ENCODE measurements at places on chromosomes 7 and 10.
A peak's percentile ranks its signal among the peaks of the same experiment; 100 is the strongest.

DNA sequence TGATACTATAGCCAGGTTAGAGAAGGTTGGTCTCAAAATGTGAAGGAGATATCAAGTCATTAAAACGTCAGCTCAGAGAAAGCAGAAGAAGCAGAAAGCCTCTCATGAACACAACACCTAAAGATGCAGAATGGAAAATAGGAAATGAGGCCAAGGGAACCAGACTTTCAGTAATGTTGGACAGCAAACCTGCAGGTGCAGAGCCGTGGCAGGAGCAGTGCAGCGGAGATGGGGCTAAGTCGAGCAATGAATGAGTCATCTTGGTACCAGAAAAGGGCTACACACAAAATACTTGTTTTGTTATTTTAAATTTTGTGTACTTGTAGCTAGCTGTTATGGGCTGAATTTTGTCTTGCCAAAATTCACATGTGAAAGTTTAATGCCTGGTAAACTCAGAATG, 479.6 kb upstream of the POM121L12 start:
- DNase-seq = no peak

GRCh38 chr10:18223898-18224297, 83.7 kb downstream of the CACNB2 start:
- no peak for DNase-seq

DNA sequence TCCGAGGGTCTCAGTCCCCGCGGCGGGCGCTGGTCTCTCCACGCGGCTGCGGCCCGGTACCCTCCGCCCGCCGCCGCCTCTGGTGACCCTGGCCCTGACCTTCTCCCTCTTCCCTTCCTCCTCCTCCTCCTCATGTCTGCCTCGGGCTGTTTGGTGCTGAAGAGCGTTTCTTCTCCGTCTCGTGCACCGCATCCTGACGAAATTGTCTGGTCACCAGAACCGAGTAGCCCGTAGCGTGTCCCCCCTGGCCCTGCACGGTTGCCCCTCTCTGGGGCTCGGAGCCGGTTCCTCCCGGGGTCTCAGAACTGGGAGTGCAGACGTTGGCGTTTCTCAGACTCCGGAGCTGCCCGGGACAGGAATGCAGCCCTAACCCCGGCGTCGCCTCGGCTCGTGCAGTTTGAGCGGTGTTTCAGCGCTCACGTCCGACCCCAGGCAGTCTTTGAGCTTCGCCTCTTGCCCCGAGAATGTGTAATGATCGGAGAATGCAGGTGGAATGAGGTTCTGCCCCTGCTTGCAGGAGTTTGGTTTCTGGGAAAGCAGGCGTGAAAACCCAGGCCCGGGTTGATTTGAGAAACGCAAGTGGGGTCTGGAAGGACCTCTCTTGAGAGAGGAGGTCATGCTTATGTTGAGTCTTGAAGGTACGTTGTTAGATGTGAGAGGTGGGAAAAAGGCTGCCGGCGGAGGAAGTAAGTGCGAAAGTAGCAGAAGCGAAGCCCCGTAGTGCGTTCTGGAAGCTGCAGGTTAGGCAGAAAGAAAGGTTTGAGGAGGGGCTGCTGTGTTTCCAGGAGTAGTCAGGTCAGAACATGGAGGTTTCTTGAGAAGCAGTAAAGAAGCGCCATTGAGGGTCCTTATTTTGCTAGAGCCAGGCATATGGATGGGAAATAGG, 743 bp downstream of the RBM17 start:
- no peak for DNase-seq

GRCh38 chr7:106175507-106175906, 63.4 kb upstream of the SYPL1 start:
- no peak for DNase-seq

DNA sequence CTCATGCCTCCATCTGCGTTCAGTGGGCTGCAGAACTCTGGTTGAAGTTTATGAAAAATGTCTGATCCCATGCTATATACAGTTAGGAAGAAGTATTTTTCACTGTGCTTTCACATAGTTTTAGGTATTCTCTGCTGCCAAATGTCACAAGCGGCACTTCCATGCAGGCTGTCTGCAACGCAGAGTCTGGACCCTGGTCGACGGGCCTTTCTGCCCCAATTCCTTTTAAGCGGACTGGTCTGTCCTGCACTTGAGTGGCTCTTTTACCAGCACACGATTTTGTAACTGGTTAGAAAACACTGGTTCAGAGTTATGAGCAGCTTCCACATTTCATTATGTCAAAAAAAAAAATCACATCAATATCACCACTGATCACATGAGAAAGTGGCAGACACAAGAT, 143.0 kb downstream of the DIP2C start:
- no peak for DNase-seq

DNA sequence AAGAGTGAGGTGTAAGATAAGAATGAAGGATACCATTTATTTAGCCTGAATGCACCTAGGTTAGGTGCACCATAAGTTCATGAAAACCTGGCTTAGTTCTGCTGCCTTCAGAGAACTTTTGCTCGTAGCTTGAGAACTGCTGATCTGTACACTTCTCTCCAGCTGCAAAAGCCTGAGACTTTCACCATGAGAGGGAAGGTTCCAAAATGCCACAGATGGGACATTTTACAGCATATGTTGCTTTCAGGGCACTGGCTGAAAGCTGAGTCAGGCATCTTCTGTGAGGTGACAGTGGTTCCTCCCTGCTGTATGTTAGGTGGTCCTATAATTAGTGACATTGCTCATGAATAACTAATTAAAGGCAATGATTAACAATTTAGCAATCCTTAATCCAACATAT, 298.3 kb downstream of the GALNT17 start:
- DNase-seq = no peak

- DNase-seq = no peak
These were observed 98.0 kb downstream of the ZMIZ1 start for GRCh38 chr10:79166741-79167140.

- no peak for DNase-seq
These were observed 101.5 kb downstream of the GFRA1 start for GRCh38 chr10:116171505-116171904.

- DNase-seq = no peak
These were observed 9.1 kb downstream of the WDR86 start for GRCh38 chr7:151400626-151401315.

DNA sequence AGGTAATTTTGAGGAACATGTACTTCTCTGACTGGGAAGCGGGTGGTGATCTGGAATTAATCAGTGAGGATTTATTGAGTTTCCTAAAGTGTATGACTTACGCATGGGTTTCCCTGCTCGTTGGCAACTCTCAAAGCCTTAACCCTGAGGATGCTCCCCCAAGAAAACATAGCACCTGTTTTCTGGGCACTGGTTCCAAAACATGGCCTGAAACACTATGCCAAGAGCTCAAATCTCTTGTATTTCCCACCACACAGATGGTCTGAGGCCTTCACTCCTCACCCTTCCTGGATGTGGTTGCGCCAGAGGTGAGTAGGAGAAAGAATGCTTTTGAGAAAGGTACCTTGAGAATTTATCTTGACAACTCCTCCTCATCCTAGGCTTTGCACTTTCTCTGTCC, 250.4 kb downstream of the FZD1 start:
- DNase-seq = no peak

DNA sequence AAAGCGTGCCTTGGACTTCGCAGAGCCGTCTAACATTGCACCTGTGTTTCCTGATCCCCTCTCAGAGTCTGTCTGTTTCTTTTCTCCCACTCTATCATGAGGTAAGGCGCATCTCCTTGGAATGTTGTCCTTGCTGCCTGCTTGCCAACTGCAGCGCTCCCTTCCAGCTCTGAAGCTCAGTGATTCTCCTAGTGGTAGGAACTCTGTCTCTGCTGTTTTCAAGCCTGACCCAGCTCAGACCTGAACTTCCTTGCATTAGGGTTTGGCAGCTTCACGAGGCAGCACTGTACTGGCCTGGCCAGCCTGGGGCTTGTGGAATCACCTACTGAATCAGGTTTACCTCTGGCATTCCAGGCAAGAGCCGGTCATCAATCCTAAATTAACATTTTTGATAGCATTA, 123.9 kb downstream of the CREB5 start:
- DNase-seq = no peak

- no peak for DNase-seq
These were observed 49.3 kb upstream of the AFAP1L2 start for GRCh38 chr10:114453576-114453975.

DNA sequence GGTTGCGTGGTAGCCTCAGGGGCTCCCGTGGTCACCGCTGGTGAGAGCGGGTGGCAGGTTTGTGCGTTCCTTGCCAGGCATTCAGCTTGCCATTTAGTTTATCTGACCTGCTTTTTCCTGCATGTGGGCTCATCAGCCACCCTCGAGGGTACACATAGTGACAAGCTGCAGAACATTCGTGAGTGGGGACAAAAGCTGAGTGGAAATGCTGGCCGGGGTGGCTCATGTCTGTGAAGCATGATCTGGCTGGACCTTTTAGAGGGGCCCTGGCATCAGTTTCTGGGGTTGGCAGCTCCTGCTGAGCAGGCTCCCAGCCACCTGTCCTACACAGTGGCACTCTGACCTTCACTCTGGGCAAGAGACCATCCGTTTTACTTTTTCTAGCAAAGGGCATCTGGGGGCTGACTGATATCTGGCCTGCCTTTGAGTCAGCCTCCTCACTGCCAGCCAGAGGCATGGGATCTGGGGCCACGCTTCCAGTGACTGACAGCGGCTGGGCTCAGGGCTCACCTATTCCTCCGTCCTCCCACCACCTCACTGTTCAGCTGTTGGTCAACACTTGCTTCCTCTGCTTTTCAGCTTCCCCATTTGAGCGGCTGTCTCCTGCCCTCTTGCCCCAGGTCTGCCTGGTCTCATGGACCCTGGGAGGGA, 75.0 kb downstream of the LANCL2 start:
- DNase-seq = no peak

DNA sequence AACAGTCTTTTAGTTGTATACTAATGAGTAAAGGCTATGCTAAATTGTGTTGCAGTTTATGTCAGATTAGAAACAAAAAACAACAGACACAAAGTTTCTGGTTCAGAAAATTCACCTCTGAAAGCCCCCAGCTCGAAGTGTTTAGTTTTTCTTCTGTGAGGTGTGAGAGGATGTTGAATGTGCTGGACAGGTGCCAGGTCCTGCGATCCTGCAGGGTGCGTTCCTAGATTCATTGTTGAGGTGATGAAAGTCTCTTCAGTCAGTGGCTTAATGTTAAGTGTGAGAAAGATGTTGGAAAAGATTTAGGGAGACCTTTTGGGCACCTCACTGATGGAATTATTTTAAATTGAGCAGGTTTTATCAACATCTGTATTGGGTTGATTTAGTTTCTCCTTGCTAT, 287.3 kb downstream of the SDK1 start:
- no peak for DNase-seq

DNA sequence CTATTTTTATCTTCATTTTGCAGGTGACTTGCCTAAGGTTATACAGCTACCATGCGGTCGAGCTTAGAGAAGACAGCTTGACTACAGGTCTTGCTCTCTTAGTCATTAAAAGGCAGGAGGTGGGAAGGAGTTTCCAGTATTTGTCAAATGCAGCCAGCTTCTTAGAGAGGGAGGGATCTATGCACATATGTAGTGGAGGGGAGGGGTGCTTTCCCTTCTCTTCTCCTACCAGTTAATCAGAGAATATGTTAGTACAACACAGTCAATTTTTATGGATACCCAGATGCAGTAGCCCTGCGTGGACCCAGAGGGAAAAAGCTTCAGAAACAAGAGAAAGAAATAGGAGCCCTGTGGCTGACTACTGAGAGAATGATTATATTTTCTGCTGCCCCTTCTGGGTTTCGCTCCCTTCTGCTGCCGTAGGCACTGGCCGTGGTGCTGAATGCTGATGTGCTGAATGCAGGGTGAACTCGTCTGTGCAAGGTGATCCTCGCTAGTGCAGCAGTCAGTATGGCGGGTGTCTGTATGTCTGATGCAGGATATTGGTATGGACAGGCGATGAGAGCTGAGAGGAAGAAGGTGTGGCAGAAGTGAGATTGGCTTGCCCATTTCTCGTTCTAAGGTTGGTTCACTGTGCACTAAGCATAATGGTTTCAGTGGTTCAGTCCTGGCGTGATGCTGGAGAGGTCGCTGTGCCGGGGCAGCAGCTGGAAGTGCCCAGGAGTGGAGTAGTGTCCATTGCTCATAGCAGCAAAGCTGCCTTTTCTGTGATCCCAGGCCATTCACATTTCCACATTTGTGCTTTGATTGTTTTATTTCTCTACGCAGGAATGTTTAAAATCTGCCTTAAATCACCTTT, 189.2 kb upstream of the PODXL start:
- DNase-seq = peak; percentile 26

Data from stromal cell of bone marrow (primary cell).